AG20443 (cell line): ENCODE measurements at places on chromosomes 13 and 19.

DNA sequence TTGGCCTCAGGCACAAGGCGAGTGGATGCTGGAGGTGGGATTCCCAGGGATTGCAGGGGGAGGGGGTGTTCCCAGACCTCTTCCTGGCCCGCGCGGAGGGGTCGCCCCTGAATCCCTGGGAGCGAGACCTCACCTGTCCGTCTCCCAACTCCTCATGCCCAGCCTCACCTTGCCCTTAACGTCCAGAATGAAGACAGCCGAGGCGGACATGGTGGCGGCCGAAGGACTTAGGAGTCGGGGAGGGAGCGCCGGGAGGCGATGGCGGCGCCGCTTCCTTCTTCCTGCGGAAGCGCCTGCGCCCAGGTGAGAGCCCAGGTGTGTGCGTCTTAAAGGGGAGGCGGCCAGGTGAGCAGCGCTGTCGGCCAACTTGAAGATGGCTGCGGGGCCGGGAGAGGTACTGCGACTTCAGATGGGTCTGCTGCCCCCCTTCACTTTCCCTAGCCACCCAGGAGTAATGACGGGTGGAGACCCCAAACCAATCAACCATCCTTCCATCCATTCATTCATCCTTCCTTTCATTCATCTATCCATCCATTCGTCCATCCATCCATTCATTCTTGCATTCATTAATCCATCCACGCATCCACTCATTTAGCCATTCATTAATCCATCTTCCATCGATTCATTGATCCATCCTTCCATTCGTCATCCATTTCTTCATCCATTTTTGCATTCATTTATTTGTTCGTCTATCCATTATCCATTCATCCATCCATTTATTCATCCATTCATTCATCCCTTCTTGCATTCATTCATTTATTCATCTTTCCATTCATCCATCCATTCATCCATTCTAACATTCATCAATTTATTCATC is at the start of gene AP1M2:
Gene AP1M2 (minus strand): TSS at position 291 of the 817 bp plus-strand sequence. CDS start 81 bp downstream, at position 210.
- DNase-seq: no peak

- no peak for DNase-seq
Observed at GRCh38 chr19:6222884-6223283, 56.9 kb downstream of the MLLT1 start.

- DNase-seq: no peak
Observed at GRCh38 chr19:1231729-1232637, 5.8 kb downstream of the CBARP start.

DNA sequence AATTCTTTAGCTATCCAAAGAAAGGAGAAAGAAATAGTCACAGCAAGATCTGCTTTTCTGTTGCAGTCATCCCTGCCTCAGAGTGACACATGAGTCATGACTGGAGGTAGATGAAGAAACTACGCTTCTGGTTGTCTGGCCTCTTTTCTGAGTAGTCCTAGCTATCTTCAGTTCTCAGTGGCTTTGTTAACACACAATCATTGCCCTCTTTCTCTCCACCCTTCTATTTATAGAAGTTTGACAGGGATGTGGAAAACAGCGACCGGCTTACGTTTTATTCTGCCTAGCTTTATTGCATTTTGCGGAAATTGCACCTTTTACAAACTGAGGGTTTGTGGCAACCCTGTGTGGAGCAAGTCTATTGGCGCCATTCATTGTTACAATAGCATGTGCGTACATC is 26.7 kb downstream of the SPATA13 start:
- DNase-seq: no peak

GRCh38 chr13:103100830-103101229 is 34.6 kb upstream of the SLC10A2 start:
- no peak for DNase-seq

DNA sequence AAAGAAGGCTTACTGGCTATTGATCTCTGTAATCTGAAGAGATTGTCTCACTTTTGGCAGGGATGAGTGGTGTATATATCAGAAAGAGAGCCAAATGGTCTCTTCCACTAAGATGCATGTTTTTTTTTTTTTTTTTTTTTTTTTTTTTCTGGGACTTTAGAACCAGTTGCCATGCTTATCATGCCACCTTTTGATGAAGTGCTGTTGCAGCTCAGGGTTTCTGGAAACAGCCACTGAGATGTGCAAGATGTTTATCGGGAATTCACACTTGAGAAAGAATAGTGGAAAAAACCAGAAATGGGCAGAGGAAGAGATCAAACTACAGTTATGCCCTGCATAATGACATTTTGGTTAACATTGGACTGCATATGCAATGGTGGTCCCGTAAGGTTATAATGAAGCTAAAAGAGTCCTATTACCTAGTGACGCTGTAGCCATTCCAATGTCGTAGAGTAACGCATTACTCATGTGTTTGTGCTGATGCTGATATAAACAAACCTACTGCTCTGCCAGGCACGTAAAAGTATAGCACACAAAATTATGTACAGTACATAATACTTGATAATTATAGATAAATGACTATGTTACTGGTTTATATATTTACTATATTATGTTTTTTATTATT is 121.0 kb downstream of the KLF5 start:
- no peak for DNase-seq

GRCh38 chr19:54921082-54921481 is 15.1 kb downstream of the NCR1 start:
- no peak for DNase-seq

DNA sequence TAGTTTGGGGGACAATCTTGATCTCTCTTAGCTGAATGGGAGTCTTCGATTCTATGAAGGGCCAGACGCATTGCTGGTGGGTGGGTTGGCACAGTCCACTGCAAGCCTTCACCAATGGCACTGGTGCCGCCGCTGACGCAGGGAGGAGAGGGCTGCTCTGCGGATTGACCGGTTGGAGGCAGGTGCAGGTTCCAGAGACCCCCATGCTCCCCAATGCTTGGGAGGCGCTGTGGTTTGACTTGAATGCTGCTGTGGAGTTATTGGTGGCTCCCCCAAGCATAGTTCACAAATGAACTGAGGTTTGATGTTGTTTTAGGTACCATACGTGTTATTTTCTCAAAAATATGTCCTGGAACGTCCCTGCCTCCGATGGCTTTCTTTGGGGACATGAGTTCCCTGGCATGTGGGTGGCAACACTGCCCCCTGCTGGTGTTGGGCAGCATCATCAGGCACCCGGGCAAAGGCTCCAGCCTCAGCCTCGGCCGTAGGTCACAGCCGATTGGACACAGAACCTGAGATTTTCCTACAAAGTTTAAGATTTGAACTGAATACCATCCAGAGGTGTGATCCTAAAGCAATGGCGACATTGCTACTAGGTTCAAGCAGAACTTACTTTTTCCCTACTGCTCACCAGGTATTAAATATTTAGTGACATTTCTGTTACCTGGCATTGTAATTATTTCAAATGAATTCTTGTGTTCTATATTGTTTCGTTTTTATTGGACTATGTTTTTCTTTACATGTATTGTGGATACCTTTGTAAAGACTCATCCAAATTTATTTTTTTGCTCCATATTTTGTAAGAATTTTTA is 95.5 kb downstream of the ANKRD10 start:
- peak; percentile 94 for DNase-seq

- DNase-seq: no peak
Observed at GRCh38 chr19:55527197-55528029, 9.5 kb downstream of the SBK2 start.

- no peak for DNase-seq
Observed at GRCh38 chr13:26964278-26965250, 204.0 kb upstream of the GPR12 start.

DNA sequence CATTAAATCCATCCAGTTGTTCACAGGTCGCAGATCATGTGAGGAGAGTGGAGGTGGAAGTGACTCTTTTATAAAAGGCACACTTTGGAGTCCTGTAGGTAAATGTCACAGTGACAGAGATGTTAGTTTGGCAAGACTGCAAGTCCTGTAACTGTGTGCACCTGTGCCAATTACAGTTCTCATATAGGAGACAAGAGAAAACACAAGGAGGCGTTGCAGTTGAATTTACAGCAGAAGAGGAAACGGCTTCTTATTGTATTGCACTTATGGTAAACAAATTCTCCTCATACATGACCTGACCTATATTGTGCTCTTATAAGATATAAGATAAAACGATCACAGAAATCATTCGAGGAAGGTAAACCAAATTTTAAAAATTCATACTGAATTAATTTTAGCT is 732.8 kb upstream of the SLC10A2 start:
- DNase-seq: no peak

DNA sequence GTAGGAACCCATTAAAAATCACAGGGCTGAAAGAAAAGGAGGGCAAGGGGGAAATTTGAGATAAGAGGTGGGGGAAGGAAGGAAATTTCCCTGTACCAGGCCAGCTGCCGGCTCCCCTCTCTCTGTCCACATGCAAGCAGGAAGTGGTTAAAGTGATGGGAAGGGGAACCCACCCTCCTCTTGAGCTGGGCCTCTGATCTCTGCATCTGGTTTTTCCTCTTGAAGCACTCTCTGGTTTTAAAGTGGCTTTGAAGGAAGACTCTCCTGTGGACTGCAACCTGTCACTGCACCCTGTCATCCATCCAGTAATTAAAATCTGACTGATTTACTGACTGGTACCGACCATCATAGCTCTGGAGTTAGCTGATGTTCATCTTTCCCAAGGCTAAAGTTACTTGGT is 239.6 kb downstream of the TSHZ3 start:
- DNase-seq: no peak
